ENCODE measurements at places on chromosomes 3 and 15.
A peak's percentile ranks its signal among the peaks of the same experiment; 100 is the strongest.

DNA sequence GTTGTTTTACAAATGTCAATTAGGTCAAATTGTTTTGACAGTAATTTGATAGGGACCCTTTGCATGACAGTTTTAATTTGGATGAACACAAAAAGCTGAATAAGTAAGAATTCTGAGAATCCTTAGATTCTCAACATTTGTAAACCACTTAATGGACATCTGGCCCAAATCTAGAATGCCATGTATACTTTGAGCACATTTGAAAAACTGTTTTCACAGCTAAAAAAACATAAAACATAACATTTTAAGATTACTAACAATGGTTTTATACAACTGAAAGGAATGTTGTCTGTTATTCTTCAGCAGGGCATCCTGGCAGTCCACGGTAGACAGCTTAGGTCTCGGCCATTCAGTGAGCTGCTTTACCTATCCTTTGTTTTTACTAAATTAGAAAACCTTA lies 34.5 kb upstream of the TM2D3 start:
- DNase-seq, result no peak

GRCh38 chr3:16828815-16829214 lies 55.9 kb upstream of the PLCL2 start:
- DNase-seq, result no peak

GRCh38 chr3:51340013-51340829 lies 44.9 kb upstream of the MANF start:
- DNase-seq, result no peak

DNA sequence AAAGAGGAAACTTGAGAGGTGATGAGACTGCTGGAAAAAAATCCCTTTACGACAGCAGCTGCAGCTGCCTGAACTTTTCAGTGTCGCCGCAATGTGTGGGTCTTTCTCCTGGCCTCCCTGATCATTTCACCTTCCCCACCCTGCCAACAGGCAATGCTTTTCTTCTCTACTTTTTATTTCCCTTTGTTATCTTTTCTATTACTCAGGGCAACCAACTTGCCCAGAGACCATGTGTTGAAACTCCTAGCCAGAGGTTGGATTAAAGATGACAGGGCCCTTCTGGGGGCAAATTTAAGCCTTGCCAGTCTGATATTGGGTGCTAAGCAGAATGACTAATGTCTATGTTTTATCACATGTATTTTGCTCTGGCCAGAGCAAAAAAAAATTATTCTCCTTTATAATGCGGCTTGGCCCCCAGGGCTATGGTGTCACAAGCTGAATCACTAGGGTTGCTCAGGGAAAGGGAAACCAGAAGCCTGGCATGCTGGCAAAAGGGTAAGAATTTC lies 51.5 kb upstream of the CFAP20DC start:
- no peak for DNase-seq

DNA sequence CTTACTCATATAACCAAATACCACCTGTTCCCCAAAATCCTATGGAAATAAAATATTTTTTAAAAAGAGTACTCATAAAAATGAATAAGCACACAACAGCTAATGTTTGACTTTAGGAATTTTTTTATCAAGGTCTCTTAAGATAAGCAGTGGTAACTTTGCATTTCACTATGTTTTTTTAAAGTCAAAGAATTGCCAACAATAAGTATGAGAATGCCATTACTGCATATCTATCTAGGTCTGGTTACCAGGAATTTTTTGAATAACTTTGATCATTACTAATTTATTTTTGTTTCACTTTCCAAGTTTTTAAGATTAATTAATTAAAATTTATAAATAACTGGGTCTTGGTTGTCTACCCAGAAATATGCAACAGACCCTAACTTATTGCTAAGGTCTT lies 41.5 kb downstream of the PLSCR4 start:
- DNase-seq, result no peak

DNA sequence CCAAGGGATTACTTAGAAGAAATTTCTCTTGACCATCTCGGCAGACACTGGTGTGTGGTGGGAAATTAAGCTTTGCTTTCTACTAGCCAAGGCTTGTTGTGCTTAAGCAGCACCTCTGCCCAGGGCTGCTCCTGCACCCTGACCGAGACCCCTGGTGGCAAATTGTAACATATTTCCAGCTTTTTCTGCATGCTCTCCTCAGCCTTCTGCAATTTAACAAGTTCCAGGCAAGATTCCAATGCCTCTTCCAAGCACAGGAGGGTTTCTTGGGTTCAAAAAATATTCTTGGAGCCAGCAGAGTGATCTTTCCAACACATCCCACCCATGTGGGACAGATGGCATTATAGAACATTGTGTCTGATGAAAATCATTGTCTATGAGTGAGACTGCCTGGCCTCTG lies 210.5 kb downstream of the CLSTN2 start:
- DNase-seq, result no peak

DNA sequence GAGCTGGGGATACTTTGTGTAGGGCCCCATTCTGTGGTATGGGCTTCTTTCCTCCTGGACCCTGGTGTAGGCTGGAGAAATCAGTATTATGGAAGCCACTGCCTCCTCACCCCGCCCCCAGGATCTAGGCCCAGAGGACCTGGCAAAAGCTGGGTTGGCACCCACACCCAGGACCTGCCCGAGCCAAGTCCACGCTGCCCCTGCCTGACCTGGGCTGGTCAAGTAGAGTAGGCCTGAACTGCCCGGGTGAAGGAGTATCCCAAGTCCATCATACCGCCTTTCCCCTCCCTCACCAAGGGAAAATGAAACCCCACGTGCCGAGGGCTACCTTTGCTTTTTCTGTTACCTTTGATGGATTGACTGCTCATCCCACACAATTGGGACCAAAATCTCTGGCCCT lies 37.7 kb upstream of the TRAK1 start:
- DNase-seq, result no peak

DNA sequence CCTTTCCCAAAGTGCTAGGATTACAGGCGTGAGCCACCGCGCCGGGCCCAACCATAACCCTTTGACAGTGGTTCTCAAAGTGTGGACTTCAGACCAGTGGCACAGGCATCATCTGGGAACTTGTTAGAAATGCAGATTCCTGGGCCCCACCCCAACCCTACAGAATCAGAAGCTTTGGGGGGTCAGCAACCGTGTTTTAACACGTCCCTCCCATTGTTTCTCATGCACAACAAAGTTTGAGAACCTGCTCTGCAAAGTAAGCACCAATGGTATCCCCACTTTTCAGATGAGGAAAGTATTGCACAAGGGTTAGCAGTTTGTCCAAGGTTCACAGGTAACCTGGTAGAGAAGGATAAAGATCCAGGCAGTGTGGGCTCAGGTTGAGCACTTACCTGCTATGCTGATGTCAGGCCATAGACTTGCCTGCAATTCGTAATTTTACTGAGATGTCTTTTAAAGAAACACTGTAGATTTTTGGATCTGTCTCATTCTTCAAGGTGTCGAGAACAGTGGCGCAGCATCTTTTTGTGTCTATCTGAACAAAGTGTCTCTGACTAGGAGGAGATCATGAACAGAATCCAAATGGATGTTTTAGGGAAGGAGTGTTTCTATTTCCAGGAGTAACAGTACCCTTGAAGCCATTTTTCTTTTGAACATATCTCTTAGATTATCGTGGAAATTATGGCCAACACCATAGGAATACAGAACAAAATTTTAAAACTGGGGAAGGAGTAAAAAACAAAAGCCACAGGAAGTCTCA lies 2.5 kb downstream of the GXYLT2 start:
- no peak for DNase-seq

DNA sequence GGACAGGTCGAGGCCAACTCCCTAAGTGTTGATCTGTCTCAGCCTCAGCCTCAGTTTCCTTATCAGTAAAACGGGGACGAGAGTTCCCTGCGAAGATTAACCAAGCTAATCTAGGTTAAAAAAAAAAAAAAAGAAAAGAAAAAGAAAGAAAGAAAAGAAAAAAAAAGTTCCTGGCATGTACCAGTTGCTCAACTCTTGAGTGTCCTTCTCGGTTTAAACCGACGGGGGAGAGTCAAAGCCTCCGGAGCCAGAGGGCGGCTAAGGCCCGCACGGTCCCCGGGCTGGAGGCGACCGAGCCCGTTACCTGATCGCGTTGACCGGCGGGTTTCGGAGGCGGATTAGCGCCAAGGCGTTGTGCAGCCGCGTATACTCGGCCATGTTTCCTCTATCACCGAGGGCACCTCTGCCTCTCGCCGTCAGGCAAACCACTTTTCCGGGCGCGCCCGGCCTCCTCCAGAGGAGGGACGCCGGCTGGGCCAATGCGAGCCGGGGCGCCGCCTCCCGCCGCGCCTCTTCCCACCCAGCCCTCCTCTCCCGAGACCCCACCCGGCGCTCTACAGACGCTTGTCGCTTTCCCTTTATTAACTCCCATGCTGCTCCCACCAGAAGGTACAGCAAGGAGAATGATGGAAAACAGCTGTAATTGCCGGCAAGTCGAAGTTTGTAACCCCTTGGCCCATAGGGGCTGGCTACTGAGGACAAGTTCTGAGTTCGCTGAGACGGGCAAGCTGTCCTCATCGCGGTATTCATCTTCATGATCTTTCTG lies at the start of gene EHHADH:
EHHADH (minus strand) TSS at position 405 of the 766 bp plus-strand sequence; CDS start at position 378, 27 bp downstream.
- DNase-seq, result peak; percentile 27

- DNase-seq, result no peak
Observed at GRCh38 chr3:22982981-22983587, 220.0 kb upstream of the UBE2E2 start.

GRCh38 chr3:43024181-43024885 lies 45.2 kb downstream of the GASK1A start:
- no peak for DNase-seq

DNA sequence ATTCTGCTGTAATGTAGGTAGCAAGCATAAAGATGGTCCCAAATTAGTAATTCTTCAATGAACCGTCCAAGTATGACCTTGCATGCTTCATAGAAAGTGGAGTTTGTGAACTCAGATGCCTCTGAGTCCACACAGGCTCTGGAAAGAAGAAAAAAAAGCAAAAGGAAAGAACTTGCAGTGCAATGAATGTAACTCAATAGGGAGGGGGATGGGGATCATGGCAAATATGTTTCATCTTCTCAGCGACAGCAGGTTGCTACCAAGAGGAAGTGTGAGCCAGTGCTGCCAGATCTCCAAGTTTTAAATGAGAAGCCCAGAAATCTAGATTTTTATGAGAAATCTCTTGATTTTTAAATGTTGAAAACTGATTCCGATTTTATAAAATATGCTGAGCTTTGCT lies 50.3 kb downstream of the IL20RB start:
- no peak for DNase-seq

DNA sequence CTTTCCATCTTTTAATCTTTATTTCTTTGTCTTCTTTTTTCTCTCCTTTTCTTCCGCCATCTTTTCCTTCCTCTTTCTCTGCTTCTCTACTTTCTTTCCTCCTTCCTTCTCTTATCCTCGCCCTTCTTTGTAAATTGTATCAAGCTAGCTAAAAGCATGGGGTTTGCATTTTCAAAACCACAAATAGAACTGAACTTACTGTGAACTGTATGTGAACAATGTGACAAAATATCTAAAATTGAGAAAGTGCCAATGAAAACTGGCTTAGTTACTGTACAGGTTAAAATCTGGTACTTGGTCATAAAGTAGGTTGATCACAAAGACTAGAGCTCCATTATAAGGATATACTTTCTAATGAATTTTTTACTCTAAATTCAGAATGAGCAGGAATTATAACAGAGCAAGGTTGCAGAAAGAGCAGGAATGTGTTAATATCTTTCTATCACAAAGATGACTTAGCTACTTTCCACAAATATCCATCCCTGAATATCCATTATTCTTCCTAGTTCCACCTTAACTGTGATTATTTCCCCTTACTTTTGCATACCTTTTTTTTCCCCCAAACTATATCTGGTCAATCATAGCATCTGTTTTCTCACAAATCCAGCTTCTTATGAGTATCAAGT lies 122.4 kb downstream of the LSAMP start:
- DNase-seq, result no peak

DNA sequence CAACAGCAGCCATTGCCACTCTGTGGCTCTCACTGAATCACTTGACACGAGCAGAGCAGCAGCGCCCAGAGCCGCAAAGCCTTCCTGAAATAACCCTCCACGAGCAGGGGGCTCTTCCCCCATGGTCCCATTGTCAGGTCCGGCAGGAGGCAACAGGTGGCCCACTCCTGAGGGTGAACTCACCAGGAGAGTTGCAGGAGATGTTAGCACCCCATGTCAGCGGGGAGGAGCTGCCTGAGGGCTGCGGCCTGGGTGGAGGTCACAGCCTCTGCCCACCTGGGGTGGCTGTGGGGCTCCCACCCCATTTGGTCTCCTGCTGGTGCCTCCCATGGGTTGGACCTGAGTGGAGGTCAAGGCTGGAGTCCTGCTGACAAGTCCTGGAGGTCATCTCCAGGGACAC lies 12.3 kb upstream of the C3orf22 start:
- no peak for DNase-seq

DNA sequence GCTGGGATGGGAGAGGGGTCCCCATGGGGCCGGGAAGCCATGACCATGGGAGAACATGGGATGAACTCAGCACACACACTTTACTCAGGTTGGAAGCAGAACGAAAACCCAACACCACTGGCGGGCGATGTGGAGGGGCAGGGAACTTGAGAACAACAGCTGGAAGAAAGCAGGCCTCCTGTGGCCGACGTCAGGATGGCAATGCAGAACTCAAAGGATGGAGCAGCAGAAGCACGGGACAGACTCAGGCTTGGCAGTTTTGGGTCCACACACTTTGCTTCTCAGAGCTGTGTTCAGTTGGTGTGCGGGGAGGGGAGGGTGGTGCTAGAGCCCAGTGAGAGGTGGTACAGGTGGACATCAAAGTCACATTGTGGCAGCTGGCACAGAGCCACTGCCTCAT lies 80.7 kb downstream of the SEC22A start:
- DNase-seq, result no peak

DNA sequence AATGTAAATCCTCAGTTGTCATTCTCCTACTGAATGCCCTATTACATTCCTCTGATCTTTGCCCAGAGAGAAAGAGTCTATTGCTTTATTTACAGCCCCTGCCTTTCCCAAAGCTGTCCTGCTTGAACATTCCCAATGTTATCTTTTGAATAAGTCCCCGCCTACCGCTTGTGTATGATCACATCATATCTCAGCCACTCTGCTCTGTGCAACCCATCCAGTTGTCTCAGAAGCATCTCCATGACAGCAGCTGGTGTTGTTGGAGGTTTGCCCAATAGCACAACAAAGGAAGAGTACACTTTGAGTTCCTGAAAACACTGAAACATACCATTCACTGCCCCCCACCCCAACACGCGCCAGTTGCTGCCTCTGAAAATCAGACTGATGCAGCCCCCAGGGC lies 22.0 kb upstream of the FAM3D start:
- no peak for DNase-seq

- DNase-seq, result no peak
Observed at GRCh38 chr3:24145981-24146822, 201.1 kb downstream of the NR1D2 start.

DNA sequence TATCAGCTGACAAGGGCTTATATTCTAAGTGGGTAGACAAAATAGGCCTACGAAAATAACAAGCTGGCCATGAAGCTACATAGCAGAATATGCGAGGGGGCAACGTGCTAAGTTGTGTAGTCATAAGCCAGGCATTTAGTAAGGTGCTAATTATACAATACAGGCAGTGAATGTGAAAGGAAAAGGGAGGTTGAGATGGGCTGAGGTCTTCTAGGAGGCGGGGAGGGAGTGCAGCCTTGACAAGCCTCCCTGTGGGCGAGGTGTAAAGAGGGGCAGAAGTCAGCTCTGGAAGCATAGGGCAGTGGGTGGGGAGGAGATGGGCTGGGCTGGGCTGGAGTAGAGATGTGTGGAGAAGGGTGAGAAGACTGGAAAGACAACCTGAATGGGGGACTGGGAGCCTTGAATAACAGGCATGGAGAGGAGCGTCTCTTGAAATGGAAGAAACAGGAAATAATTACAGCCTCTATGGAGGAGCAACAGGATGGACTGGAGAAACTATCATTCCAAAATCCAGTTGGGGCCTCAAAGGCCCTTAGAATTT lies 1.2 kb downstream of the TIGIT start:
- DNase-seq, result no peak
